ENCODE measurements at places on chromosomes 6 and 20.

- DNase-seq = no peak
Observed at GRCh38 chr6:142510211-142510610, 208.4 kb downstream of the ADGRG6 start.

- DNase-seq = no peak
Observed at GRCh38 chr20:60101201-60101890, 143.1 kb downstream of the CDH26 start.

- no peak for DNase-seq
Observed at GRCh38 chr20:9408422-9409300, 105.7 kb upstream of the LAMP5 start.

DNA sequence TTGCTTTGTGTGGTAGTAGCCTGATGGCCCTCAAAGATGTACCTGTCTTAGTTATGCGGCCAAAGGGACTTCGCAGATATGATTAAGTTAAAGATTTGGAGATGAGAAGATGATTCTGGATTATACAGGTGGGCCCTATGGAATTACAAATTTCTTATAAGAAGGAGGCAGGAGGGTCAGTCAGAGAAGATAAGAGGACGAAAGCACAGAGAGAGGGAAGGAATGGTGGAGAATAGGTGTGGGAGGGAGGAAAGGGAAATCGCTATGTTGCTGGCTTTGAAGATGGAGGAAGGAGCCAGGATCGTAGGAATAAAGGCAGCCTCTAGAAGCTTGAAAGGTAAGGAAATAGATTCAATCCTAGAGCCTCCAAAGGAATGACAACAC lies 1.2 kb upstream of the TSPYL1 start:
- DNase-seq = no peak

DNA sequence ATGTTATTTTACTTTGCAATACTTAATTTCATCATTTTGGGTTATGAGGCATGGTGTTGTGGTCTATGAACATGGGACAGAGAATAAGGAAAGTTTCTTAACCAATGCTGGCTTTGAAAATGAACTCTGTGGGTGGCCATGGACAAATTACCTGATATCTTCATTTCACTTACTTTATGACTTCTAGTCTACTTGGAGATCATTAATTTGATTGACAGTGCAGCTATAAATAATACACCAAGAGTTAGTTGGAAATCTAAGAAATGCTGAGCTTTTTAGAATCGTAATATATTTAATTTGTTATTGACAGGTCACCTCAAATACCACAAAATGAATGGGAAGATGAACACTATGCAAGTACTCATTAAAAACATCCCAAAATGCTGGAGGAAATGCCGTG lies 140.4 kb downstream of the CENPW start:
- DNase-seq = no peak

DNA sequence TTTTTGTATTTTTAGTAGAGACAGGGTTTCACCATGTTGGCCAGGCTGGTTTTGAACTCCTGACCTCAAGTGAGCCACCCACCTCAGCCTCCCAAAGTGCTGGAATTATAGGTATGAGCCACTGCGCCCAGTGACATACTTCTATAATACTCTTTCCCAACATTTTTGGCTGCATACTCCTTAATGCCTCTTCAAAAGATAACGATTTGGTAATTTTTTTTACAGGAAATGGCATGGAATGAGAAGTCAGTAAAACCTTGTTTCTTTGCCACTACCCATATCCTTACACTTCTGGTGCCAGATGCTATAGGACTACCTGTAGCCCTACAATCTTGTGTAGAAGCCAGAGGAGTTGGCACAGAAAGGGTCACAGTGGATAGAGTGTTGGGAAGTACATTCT lies 41.4 kb upstream of the SGK1 start:
- no peak for DNase-seq
